ENCODE measurements at places on chromosomes 2 and 18.

- no peak for DNase-seq
Observed at GRCh38 chr2:191263050-191263449, 17.8 kb downstream of the MYO1B start.

DNA sequence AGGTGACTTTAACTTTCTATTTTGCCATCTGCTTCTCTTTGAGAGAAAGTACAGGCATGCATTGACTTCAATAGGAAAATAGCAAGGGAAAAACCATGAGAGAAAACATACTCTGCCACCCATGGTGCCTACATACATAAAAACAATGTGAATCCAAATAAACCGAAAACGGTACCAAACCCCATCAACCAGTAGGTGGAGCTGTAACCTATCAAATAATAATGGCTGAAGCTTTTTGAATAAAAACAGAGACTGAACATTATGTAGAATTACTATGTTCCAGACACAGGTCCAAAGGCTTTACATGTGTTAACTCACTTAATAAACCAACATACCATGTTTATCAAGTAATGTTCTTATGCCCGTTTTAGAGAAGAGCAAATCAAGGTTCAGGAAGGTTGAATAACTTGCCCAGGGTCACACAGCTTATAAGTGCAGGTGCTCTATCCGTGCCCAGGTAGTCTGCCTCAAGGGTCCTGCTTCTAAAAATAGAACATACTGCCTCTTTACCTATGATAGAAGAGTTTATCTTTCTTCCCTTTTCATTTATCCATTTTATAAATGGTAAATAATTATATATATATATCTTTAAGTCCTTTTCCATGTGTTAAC is 293.9 kb upstream of the SYT4 start:
- peak; percentile 63 for DNase-seq

DNA sequence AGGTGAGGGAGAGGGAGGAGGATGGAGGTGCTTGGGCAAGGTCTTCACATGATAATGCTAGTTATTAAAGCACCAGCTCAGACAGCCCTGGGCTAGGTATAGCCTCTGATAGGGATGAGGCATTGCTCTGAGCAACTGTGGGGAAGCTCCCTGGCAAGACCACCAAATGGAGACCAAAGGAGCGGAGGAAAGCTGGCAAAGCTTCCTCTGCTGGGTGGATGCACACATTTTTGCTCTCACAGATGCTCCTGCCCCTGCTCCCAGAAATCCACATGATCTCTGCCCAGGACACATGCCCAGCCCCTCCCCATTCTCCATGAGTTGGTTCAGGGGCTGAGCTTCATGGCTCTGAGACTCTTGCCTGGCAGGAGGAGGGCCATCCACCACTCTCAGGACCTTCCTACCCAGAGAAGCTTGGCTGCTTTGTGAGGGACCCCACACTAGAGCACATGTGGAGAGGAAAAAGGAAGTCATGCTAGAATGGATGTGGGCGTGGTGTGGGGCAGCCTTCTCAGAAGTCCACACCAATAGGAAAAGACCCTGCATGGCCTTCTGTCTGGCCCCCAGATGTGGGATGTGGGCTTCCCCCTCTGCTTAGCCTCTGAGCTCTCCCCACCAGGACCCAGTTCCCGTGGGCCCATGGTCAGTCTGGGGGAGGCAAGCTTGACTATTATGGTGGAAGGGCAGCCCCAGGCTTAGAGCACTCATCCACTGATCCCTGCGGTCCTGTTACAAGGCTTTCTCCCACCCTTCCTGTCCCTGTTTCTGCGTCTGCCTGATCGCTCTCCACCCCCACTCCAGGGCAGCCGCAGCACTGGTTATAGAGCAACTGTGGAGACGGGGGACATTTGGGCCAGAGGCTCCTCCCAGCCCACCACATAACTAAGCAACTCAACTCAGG is 10.5 kb upstream of the CYP26B1 start:
- no peak for DNase-seq

- DNase-seq = peak; percentile 27
Observed at GRCh38 chr2:144523596-144524117, 3.7 kb upstream of the ZEB2 start.

GRCh38 chr18:42229211-42230210 is 274.5 kb downstream of the PIK3C3 start:
- DNase-seq = no peak

GRCh38 chr18:25669741-25670140 is 317.8 kb upstream of the ZNF521 start:
- DNase-seq = no peak

GRCh38 chr2:42839809-42840501 is 47.6 kb upstream of the HAAO start:
- no peak for DNase-seq

DNA sequence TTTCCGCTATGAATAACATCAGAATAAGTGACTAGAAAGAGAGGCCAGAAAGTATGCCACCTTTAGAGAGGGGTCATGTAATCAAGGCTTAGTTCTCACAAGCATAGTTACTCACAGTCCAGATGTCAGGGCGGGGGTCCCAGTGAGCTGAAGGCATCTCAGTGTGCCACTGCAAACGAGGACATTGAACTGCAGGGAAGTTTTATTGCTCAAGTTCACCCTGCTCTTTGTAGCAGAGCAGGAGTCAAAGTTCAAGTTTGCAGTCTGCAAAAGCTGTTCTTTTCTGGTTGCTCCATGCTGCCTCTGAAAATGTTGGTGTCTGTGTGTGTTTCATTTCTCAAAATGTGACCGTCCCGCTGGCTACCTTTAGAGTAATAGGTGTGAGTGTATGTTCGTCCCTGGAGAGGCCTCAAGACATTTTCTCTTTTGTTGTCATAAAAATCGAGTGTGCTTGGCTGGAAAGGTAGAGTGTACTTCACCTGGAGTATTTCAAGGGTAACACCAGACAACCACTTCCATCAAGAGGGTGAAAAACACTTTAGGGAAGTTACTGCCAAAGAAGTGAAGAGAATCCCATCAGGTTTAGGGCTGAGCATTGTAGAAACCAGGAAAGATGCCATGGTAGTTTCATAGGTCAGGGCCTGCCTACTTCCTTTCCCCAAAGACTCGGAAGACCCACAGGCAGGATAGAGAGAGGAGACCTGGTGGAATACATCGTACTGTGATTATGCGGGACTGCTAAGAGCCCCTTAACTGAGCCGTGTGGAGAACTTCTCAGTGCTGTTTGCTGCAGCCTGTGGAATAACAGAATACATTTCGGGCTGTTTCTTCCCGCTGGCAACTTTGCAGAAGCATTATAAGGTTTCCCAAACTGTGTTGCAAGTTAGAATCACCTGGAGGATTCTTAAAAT is 89.9 kb downstream of the LYPD6 start:
- DNase-seq = no peak

DNA sequence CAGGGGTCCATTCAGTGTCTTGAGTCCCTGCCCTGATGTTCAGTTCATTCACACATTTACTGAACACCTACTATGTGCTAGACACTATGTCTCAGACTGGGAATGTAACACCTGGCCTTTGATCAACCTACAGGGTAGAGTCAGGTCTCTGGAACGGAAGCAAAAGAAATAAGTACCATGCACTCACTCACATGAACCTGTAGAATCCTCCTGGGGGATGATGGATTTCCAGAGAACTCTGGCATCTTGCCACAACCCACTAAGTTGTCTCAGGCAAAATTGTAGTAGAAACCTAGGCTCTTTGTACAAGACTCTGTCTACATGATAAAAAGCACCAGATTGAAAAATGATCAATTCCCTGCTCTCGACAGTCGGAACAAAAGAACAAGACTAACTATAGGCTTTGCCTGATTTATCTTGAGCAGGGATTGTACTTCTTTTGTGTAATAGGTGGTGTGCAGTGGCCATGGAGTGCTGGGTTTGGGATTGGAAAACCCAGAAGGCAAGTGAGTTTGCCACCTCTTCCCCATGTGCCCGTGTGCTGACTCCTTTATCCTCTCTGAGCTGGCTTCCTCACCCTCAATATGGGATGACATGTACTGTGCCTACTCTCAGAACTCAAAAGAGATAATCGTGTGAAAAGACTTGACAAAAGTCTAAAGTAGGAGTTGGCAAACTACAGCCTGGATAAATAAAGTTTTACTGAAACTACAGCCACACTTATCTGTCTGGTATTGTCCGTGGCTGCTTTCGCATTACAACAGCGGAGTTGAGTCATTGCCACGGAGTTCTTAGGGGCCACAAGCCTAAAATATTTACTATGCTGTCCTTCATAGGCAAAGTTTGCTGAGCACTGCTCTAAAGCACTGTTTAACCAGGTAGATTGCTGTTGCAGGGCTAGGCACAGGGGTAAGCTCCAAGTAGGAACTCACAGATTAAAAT is 4.4 kb downstream of the CAPN14 start:
- DNase-seq = no peak

DNA sequence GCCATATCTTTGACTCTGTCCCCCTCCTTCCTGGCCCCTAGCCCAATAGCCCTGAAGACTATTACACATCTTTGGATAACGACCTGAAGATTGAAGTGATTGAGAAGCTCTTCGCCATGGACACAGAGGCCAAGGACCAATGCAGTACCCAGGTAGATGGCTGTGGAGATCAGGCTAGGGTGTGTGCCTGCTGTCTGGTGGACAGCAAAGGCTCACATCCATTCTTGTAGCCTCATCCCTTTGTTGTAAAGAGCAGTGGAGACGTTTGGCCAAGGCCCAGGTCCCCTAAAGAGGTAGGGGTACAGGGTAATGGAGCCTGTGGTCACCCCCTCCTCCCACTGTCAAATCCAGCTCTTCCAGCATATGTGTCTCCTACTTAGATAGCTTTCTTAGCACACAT is 81.4 kb downstream of the EPAS1 start:
- no peak for DNase-seq

- no peak for DNase-seq
Observed at GRCh38 chr2:208653383-208653782, 246.8 kb downstream of the PTH2R start.

GRCh38 chr18:75828379-75828778 is 400.9 kb upstream of the SMIM21 start:
- no peak for DNase-seq

DNA sequence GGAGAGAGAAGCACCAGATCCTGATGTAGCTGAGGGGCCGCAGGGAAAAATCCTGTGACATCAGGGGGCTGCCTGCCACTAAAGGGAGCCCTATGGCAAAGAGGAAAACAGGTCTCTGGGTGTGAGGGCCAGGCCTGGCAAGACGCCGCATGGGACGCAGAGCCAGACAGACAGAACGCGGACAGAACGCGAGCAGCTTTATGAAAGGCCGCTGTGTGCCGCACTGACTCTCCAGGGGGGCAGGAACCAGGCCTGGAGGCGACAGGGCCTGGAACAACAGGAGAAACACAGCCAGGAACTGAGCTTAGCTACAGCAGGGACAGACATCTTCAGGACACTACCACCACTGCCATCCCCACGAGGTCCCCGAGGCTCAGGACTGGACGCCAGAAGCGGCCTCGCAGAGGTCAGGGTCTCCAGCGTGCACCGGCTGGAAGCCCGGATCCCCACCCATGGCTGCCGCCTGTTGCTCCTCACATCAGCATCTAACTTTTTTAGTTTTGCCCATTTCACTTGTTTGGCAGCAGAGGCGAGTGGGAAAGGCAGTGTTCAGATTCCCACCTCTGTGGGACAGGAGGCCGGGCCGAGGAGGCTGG is 131.6 kb downstream of the VAPA start:
- DNase-seq = no peak

DNA sequence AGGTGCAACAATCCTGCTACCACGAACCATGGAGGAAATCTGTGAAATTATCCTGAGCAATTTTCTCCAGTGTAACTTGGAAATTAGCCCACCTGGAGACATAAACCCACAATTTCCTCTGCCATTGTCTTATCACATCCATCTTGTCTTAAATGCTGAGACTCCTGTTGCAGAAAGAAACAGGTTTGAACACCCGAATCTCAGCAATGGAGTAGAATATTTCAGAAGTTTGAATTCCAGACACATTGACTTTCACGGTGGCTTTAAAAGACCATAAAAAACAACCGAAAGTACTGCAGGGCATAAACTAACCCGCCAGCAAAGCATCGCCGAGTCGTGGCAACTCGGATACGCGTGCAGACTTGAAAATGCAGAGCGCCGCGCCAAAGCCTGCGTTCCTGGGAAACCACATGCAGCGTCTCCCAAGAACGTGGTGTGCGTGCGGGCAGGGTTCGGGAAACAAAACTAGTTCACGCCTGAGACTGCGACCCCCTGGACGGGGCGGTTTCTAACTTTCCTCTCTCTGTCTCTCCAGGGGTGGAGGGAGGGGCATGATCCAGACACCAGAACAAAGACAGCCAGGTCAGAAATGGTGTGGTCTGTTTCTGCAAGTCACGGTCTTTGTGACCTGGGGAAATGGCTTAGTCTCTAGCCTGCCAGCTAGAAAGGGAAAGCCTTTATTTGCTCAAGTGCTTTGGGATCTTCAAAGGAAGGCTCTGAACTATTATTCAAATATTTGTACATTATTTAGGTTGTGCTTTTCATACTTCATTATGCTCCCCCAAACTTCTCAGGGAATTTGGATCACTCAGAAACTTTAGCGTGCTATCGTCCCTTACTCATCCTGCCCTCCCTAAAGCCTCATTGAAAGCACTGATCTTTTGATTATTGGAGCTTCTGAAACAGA is 26.9 kb upstream of the KCTD1 start:
- no peak for DNase-seq

DNA sequence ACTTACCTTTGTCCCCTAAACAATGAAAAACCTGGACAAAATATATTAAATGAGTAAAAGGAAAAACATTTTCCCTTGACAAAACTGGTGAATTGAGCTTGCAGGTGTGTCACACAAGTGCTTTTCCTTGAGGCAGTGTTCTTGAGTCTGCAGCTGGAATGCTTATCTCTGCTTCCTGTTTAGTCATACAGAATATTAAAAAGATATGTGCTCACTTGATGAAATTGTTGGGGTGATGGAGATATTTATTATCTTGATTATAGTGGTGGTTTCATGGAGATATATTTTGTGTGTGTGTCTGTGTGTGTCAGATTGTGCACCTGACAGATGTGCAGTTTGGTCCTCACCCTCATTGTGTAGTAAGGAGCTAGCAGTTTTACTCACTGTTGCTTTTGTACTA is 3.3 kb downstream of the TAF1B start:
- no peak for DNase-seq

DNA sequence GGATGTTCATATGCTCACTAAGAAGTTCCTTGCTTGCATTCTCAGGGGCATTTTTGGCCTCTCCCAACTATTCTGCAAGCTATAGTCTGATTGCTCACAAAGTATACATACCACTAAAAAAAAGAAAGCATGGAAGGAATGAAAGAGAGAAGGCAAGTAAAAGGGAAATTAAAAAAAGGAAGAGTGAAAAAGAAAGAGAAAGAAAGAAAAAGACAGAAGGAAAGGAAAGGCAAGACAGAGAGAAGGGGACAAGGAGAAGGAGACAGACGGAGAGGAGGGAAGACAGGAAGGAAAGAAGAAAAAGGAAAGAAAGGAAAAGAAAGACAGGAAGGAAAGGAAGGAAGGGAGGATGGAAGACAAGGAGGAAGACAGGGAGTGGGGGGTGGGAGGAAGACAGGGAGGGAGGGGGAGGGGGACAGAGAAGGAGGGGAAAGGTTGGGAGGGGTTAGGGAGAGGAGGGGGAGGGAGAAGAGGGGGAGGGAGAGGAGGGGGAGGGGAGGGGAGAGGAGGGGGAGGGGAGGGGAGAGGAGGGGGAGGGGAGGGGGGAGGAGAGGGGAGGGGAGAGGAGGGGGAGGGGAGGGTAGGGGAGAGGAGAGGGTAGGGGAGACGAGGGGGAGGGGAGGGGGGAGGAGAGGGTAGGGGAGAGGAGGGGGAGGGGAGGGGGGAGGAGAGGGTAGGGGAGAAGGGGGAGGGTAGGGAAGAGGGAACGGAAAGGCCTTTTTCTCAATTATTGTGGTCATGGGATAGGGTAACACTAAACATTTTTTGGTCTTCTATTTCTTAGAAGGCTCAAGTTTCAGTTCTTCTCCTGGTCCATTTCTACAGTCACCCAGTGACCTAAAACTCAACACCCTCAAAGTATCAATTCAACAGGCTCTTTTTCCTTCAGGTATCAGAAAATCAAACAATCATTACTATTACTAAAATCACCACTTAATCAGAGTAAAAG is 50.7 kb downstream of the CERKL start:
- no peak for DNase-seq
